C1 segment of cervical spinal cord (tissue), 14 donors: ENCODE measurements at places on chromosomes 2 and 18.

- no peak for DNase-seq
Observed at GRCh38 chr2:134576478-134576877, 142.3 kb downstream of the TMEM163 start.

- DNase-seq: no peak
Observed at GRCh38 chr18:10457767-10458166, 3.3 kb downstream of the APCDD1 start.

- DNase-seq: no peak
Observed at GRCh38 chr2:47265751-47266231, 110.7 kb upstream of the STPG4 start.

DNA sequence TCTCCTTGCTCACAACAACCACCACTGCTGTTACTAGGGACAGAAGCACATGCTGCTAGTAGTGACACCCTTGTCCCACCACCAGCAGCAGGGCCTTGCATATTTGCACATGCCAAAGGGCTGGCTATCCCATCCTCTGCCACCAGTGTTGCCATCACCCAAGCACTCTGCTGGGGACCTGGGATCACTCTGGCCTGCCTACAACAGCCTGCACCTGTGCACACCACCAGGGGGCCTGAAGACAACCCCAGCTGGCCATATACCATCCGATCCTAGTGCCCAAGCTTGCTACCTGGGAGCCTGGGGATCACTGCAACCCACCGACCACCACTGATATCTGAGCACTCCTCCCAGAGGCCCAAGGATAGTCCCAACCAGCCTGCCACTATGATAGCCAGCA is 99.9 kb upstream of the FANCL start:
- no peak for DNase-seq

- DNase-seq: peak; percentile 46
Observed at GRCh38 chr18:77650799-77651385, 401.2 kb downstream of the GALR1 start.

GRCh38 chr2:172905937-172906811 is 169.5 kb upstream of the MAP3K20 start:
- no peak for DNase-seq

DNA sequence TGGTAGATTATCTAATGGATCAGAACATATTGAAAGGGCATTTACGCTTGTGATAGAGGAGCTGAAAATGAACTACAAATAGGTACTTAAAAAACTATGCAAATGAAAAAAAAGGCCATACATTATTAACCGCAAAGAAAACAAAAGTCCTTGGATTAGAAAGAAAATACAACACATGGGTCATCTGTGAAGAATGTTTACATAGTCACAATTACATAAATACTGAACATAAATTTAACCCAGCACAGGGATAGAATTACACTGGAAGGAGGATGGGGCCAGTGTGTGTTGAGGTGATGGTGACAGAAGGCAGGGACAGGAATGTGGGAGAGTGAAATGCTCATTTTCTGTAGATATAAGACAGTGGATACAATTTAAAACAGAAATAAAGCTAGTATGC is 6.6 kb downstream of the NTSR2 start:
- no peak for DNase-seq

DNA sequence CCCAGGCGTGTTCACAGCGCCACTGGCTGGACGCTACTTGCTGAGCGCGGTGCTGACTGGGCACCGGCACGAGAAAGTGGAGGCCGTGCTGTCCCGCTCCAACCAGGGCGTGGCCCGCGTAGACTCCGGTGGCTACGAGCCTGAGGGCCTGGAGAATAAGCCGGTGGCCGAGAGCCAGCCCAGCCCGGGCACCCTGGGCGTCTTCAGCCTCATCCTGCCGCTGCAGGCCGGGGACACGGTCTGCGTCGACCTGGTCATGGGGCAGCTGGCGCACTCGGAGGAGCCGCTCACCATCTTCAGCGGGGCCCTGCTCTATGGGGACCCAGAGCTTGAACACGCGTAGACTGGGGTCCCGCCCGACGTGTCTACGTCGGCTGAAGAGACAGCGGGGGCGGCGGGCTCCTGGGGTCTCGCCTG is 891 bp upstream of the KHK start:
- peak; percentile 45 for DNase-seq

DNA sequence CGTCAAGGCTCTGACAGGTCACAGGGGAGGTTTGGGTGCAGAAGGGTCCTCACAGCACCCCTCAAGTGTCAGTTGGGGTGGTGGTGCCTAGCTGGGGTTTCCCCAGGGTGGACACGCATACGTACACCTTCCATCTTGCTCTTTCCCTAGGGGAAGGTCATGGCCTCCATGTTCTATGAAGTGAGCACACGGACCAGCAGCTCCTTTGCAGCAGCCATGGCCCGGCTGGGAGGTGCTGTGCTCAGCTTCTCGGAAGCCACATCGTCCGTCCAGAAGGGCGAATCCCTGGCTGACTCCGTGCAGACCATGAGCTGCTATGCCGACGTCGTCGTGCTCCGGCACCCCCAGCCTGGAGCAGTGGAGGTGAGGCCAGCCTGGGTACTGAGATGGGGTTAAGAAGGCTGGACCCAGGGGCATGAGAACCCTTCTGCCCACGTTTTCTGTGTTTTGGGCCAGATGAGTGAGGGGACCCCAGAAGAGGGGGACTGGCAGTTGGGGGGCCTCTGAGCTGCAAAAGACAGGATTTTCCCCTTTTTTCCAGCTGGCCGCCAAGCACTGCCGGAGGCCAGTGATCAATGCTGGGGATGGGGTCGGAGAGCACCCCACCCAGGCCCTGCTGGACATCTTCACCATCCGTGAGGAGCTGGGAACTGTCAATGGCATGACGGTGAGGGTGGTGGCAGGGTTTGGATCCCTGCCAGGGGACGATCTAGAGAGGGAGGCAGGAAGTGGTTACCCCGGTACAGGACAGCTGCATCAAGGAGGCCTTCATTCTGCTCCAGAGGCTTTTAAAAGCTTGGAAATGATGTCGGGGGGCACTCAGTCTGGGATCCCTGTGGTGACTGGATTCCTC is 20.9 kb downstream of the SLC30A3 start:
- DNase-seq: no peak

GRCh38 chr2:31581124-31581795 is 522 bp upstream of the SRD5A2 start:
- DNase-seq: no peak
